ENCODE measurements at places on chromosomes 7 and 10.

DNA sequence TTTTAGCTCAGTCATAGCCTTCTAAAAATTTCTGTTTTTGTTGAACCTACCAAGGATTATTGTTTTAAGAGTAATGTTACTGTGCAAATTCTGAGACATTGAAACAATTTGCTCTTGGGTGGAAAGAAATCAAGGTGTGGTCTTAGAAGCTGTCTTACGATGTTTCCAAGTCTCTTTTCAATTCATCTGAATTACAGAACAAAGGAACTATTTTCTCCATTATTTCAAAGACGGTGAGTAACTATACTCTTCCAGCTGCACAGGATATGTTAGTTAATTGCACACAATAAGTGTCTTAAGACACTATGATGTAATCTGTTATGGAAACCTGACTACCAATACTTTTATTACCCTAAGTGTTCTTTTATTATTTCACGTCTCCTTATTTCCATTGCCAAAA is 106.8 kb upstream of the POM121L12 start:
- no peak for DNase-seq

GRCh38 chr7:104643587-104644217 is 315.3 kb downstream of the LHFPL3 start:
- no peak for DNase-seq

DNA sequence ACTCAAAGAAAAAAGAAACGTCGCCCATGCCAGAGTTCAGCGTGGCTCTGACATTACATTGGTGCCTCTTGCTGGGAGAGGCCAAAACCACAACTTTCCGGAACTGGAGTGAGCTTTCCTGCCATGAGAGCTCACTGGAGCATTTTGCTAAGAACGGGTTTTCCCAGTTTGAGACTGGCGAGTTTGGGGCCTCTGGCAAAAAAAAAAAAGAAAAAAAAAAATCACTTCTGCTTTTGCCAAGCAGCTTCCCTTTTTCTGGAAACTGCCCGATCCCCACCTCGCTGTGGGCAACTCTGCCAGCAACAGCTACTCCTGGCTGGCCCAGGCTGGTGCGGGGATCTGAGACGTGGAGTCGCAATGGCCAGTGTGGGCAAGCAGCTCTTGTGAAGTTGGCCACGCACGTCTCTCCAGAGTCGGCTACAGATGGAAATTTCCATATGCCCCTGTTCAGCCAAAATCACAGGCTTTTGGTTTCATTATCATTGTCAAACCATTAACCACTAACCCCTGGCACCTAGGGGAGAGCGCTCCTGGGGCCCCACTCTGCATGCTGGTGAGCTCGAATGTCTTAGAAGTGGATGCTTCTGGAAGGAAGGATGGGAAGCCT is 25.7 kb downstream of the PRKAG2 start:
- peak; percentile 18 for DNase-seq

DNA sequence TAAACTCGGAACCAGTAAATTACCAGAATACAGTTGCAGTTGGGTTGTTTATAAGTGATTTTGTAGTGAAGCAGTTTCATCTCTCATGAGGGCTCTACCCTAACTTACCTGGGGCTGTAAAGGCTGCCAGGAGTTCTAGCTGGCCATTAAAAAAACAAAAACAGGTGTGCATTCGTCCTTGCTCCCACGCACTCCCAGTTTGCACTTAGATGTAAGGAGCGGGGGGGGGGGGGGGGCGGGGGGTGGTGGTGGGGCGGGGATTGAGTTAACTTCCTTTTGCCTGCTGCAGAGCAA is 2.3 kb upstream of the PFKFB3 start:
- DNase-seq: no peak

GRCh38 chr10:106705681-106706100 is 458.8 kb downstream of the SORCS1 start:
- peak; percentile 33 for DNase-seq

DNA sequence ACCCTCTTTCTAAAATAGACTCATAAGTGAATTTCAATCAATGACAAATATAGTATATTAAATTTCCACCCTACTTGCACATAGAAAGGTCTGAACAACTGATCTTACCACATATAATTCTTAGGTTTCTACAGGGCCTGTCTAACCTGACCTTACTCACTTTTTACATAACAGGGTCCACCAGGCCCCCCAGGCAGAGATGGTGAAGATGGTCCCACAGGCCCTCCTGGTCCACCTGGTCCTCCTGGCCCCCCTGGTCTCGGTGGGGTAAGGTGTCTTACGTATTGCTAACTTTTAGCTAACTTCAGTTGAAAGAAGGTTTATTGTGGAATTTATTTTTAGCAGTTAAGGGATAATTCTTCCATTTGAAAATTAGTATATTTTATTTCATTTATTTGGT is 5.3 kb downstream of the COL1A2 start:
- no peak for DNase-seq

DNA sequence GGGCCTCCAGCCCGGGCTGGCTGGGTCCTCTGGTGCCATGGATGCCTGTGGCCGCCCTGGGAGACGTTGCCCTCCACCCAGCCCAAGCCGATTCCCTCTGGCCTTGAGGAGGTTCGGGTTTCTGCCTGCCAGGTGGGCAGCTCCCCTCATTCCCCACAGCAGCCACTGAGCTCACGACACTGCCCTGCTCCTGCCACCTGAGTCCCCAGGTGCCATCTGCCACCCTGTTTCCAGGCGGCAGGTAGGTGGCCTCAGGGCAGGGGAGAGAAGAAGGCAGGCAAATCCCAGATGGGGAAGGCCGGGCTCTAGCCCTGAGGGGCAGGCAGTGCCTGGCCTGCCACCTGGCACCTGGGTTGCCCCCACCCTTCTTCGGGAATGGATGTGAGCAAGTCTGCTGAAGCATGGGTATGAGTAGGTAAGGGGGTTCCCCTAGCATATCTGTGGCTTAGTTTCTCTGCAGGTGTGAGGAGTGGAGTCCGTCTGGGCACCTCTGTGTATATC is 92.2 kb upstream of the PPIF start:
- no peak for DNase-seq

GRCh38 chr7:96589038-96589437 is 120.6 kb downstream of the SEM1 start:
- DNase-seq: no peak

DNA sequence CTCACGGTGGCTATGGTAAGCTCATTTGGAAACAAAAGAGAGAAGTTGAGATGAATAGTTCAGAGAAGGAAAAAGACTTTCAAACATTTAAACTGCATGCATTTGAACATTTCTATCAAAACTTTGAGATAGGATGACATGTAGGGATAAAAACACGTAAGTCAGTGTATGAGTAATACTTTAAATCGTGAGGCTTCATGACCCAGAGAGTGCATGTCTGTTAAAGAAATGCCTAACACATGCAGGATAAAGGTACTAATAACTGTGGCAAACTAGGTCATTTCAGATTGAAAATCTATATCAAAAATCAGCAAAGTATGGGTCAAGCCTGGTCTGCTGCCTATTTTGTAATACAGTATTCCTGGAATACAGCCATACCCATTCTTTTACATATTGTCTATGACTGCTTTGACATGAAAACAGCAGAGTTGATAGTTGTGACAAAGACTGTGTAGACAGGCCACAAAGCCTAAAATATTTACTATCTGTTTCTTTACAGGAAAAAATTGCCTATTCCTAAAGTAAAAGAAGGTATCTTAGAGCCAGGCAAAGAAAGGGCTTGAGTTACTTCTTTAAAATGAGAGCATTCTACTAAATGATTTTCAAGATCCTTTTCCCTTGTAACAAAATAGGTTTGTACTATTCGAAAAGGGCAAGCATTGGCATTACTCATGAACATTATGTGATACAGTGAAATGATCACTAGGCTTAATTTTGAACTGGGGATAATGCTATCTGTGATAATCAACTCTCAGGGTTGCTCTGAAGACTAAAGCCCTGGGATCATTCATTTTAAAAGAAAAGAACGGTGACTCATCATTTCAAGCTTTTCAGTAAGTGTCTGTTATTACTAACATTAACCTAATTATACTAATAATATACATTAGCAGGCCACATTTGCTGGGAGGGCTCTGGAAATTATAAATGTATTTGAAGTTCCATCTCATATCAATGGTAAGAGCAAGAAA is 185.9 kb downstream of the CRPPA start:
- DNase-seq: no peak

GRCh38 chr7:47670729-47671128 is 88.8 kb upstream of the TNS3 start:
- no peak for DNase-seq

- DNase-seq: no peak
These were observed 78.0 kb upstream of the CTTNBP2 start for GRCh38 chr7:117951285-117951684.

- no peak for DNase-seq
These were observed 123.3 kb downstream of the TWIST1 start for GRCh38 chr7:18993933-18994668.

- DNase-seq: peak; percentile 70
These were observed 463.8 kb downstream of the KCNMA1 start for GRCh38 chr10:77173615-77174461.

- DNase-seq: no peak
These were observed 1.3 kb downstream of the SHH start for GRCh38 chr7:155810770-155811559.

GRCh38 chr10:62619413-62619738 is 185.1 kb upstream of the ADO start:
- DNase-seq: no peak

GRCh38 chr10:4450981-4451908 is 374.8 kb upstream of the AKR1E2 start:
- DNase-seq: no peak

- no peak for DNase-seq
These were observed 341.0 kb downstream of the GALNT17 start for GRCh38 chr7:71472962-71473361.

DNA sequence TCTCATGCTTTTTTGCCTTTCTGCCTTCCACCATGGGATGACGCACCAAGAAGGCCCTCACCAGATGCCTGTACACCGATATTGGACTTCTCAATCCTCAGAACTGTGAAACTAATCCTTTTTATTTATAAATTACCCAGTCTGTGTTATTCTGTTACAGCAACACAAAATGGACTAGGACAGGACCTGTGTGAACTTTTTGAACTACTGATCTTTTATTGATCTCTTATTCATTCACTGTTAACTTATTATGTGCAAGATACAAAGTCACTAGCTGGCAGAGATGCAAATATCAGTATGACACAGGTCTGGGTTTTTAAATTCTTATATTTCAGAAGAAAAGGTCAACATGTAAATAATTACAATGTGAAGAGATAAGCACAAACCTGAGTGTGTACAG is 635.8 kb downstream of the SORCS1 start:
- DNase-seq: no peak

DNA sequence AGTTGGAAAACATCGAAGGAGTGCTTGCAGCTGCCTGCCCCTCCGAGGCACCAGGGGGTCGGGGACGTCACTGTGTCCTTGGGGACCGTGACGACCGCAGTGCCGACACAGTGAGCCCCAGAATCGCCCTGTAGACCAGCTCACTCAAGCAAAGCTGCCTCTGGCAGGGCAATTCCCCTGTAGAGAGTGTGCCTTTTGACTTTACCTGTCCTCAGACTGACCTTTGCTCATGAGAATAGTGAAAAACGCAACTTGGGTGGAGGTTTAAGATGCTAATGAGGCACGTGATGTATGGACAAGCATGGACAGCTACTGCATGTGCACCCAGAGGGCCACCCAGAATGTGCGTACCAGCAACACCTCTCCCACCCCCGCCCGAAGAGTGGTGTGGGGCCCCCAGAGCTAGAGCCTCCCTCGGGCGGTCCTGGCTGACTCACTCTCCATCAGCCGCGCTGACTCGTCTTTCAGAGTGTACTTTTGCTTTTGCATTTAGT is 271.9 kb downstream of the ADARB2 start:
- DNase-seq: no peak

DNA sequence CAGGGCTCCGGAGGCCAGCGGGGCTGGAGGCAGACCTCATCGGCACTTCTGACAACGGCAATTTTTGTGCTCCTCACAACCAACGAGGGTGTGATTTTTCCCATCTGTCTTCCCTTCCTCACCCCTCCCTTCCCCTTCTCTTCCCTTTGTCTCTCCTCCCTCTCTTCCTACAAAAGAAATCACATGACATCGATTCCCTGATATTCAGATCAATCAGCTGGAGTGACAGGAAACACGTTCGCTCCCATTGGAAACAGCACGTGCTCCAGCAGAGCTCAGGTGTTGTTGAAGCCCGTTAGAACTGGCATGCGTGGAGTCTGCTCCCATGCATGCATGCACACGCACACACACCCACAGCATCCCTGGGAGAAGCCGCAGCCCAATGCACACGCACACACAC is 222.4 kb downstream of the PTPRN2 start:
- no peak for DNase-seq

DNA sequence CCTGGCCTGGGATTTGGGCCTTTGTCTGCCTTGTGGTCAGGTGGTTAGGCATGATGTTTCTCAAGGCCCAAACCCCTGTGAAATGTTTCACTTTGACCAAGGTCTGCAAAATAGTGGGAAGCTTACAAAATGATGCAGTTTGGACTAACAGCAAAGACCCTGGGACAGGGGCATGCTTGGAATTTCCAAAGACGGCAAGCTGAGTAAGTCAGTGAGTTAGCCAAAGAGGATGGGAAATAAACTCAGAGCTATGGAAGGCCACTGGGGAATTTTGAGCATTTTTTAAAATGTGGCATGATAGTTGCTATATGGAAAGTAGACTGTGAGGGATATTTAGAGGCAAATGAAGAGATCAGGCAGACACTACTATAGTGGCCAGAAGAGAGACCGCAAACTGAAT is 31.6 kb upstream of the PPP1R3C start:
- DNase-seq: no peak

GRCh38 chr7:112162142-112162766 is 43.9 kb downstream of the DOCK4 start:
- DNase-seq: no peak

- no peak for DNase-seq
These were observed 70.9 kb downstream of the GCC1 start for GRCh38 chr7:127514499-127514898.

GRCh38 chr7:32935558-32935957 is 21.7 kb upstream of the FKBP9 start:
- no peak for DNase-seq

DNA sequence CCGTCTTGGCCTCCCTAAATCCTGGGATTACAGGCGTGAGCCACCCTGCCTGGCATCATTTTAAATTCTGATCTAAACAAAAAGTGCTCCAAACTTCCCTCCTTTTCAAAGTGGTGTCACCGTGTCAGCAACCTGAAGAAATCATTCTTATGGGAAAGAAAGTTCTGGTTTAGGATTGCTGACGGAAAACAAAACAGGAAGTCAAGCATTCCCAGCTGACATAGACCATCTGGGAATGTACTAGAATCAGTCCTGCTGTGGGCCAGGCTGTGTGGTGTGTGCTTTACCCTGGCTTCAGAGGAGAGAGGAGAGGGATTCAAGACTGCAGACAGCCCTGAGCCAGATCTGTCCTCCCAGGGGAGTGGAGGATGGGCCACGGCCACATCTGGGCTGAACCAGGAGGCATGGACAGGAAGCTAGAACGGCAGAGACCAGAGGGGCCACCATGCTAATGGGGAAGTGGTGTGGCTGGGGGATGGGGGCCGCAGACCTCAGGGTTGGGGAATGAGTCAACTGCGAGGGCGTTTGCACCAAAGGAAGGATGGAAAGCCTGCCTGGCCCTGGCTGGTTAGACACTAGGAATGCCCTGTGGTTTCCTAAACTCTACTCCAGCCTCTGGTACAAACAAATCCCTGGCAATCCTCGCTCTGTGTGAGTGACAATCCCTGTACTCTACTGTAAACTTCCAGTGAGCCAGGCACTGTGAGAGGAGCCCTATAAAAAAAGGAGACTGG is 16.7 kb upstream of the CLIP2 start:
- no peak for DNase-seq

Data from stimulated activated CD4-positive, alpha-beta T cell treated with anti-CD3 and anti-CD28 coated beads, Interleukin-2, amount 100 ng/mL, for 48 hours (primary cell).